ENCODE measurements at places on chromosomes 1 and 21.

DNA sequence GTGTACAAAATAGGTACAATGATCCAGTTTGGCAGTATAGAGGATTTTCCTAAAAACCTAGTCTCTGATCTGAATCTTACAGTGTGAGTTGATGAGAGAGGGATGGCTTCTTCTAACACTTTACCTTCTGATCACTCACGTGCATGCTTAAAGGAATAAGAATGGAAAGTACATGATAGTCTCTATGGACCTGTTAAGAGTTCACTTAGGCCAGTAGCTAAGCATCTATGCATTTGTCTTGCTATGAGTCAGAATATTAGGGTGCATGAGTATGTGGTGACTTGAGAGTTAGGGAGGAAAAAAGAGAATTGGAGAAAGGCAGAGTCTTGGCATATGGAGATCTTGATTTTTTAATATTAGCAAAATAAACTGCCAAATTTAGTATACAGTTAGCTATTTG is 206.3 kb downstream of the COL11A1 start:
- no peak for DNase-seq

- no peak for DNase-seq
Observed at GRCh38 chr1:226945858-226946245, 5.8 kb downstream of the COQ8A start.

DNA sequence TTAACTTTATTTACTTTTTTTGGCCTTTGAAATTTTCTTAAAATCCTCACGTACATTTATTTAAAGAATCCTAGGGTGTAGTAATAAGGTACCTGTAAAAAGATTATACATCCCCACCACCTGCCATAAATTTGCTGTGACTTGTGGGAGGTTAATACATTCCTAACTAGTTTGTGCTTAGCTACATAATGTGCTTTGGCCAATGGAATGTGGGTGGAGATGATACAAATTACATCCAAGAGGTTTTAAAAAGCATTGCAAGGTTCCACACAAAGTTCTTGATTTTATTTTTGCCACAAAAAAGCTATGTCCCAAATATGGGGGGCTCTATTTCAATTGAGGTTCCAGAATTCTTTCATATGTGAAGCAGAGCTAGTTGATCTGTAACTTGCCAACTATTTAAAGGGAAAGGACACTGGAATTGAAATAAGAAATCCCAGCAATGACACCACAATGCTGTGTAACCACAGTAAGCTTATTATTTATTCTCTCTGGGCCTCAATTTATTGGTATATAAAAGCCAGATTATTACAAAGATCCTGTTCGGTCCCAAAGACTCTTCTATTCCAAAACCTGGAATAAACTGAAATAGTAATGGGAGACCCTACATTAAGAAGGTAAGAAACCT is 15.7 kb downstream of the ASPM start:
- no peak for DNase-seq

DNA sequence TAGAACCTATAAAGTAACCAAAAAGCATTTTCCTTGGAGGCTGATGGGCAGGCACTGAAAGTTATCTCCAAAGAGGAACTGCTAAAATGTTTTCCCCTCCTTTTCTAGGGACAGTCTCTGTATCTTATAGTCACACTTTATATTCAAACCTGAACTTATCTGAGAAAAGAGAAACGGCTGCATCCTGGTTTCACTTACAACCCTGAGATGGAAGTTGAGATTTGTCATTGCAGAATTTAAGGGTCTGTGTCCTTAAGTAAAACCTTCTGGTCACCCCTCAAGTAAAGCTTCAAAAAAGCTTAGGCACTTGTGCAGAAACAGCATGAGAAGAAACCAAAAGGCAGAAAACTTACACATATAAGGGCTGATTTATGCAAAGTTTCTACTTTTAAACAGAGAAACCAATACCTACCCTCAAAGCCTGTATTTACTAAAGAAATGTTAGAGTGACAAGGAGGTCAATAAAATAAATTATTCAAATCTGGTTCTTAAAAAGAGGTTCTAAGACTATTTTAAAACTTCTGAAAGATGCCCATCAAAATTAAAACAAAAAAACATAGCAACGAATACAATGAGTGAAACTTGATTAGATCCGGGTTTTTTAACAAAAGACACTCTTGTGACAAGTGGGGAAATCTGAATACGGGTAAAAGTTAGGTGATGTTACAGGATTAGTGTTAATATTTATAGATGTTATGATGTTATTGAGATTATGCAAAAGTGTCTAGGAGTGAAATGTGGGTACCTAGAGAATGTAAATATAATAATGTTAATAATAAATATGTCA is 9.9 kb downstream of the CD58 start:
- DNase-seq = no peak

- no peak for DNase-seq
Observed at GRCh38 chr21:34797921-34798535, 129.2 kb downstream of the CLIC6 start.

DNA sequence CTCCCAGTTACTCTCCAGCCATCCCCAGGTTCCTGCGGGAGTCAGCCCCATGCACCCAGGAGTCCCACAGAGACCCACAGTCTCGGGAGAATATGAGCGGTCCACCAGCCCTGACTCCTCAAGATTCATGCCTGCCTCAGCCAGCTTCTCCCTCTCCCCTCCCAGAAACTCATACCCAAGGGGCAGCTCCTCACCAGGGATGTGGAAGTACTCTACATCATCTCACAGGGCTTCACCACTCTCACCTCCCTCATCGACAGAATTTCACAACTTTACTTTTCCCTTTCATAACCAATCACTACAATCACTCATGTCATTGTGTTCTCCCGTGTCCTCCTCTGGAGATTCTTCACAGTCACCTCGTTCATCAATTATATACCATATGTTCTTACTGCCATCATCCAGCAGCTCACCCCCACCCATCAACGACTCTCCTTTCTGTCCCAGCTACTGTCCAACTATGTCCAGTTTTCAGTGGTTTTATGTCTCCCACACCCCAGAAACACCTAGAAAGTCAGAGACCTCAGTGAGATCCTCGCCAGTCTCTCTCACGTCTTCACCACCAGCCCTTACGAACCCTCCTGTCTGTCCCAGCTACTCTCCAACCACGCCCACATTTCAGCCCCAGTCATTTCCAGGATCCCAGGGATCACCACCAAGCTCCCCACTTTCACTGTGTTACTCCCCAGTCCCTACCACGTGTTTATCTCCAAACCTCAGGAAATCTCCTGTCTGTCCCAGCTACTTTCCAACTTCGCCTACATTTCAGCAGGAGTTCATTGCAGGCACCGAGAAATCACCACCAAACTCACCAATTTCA is 1530.1 kb upstream of the TPTE start:
- no peak for DNase-seq

- DNase-seq = no peak
Observed at GRCh38 chr21:45128613-45129188, 54.3 kb downstream of the ADARB1 start.

GRCh38 chr1:191530928-191531327 is 627.3 kb upstream of the RGS18 start:
- DNase-seq = no peak

GRCh38 chr1:115651391-115651790 is 9.6 kb downstream of the VANGL1 start:
- DNase-seq = no peak

- no peak for DNase-seq
Observed at GRCh38 chr1:52621950-52622349, 11.0 kb upstream of the SHISAL2A start.

DNA sequence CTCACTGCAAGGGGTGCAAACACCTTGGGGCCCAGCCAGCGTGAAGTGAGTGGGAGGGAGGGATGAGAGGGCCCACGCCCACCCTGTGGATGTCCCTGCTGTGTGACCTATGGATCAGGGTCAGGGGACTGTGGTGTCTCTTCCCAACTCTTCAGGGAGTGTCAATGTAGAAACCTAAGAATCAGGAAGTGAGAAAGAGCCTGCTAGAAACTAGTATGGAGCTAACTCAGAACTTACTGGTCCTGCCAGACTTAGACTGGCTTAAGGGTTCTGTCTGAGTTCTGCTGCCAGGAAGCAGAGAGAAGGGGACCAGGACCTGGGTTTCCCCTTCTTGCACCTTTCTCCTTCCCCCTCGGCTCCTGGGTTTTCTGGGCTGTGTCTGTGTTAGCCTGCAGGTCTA is 1.8 kb upstream of the IL10 start:
- no peak for DNase-seq

DNA sequence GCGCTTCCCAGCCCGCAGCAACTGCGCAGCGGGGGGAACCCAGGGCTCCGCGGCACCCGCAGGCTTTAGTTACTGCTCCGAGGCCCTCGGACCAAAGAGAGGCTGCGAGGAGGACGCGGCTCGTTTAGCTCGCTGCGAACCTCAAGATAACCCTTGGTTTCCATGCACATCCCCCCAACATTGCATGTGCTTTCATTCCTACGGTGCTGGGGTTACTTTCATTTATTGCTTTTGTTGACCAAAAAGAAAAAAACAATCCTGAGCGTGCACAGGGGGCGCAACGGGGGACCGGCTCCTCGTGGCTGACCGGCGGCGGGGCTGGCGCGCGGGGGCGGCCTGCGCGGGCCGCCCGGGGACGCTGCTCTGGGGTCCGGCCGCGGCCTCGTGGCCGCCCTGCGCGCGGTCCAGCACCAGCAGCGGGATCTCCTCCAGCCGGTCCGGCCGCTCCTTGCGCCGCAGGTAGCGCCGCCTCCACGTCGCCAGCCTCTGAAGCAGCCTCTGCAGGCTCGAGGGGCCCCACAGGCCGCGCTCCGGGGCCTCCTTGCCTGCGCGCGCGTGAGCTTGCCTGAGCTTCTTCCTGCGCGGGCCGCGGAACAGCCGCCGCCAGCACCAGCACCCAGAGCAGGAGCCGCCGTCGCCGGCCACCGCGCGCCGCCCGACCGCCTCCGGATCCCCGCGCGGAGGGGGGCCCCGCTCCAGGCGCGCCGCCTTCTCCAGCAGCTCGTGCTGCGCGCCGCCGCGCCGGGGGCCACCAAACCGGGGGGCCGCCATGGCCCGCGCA is 77.4 kb downstream of the DESI2 start:
- peak; percentile 42 for DNase-seq

DNA sequence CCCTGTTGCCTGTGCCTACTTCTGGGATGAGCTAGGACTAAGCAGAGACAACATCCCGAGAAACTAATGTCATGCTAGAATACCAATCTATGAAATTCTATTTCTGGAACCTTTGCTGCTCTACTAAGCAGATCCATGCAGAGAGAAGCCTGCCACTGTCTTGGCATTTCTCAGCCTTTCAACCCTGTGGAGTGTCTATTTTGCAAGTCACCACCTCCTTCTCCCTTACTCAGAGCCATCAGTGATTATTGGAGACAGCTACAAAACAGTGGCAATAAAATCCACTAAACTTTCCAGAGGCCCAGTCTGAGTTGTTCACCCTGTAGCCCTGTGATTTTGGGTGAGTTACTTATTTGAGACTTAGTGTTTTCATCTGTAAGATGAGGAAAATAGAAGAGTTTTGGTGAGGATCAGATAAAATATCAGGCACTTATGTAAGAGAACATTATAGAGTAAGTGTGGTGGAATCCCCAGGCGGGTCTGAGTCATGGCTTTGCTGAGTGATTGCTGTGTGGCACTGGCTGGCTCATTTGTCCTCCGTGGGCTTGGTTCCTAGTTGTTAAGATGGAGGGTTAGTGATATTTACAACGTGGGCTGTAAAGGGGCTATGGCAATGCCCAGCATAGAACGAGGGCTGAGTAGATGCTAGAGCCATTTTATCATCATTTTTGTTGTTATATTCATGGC is 61.1 kb downstream of the FMN2 start:
- DNase-seq = no peak

DNA sequence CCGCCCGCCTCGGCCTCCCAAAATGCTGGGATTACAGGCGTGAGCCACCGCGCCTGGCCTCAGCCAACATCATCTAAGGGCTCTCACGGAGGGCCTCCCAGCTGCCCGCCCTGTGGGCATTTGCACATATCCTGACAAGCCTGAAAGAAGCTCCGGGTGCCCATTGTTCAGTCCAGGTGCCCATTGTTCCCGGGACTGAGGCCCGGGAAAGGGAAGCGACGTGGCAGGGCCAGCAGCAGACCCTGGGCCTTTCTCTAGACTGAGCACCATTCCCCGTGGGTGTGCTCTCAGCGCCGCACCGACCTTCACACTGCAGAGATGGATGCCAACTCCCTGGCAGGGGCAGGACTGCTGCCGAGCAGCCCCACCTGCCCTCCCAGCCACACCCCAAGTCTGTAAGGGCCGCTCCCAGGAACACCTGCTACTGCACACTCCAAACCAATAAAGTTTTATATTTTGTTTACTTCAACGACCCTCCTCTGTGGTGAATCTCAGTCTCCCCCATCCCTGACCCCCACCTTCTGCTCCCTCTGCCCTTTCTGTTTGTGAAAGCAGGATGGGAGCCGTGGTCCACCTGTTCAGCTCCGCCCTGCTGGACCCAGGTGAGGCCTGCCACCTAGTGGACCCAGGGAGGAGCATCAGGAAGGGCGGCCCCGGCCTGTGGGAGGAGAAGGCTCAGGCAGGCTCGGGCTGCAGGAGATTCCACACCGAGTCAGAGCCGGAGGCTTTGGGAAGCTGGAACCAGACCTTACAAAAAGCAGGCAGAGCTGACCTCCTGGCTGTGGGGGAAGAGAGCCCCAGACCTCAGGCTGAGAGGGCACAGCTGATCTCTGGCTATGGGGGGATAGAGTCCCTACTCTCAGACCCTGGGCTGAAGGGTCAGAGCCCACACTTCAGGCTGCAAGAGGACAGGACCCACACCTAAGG is 1.1 kb upstream of the TMEM82 start:
- DNase-seq = peak; percentile 79

DNA sequence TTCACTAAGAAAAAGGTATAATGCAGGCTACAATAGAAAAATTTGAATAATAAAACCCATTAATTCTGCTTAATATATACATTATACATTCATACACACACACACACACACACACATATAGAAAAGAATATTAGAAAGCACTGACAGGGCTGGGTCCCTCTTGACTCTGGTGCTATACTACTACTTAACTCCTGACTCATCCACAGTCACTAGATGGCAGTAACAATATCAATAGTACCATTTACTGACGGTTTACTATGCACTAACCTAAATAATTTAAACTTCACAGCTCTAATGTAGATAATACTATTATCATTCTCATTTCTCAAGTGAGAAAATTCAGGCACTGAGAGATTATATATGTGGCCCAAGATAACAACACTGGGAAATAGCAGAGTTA is 87.5 kb downstream of the COP1 start:
- no peak for DNase-seq

GRCh38 chr1:205122489-205122882 is 708 bp upstream of the RBBP5 start:
- no peak for DNase-seq

DNA sequence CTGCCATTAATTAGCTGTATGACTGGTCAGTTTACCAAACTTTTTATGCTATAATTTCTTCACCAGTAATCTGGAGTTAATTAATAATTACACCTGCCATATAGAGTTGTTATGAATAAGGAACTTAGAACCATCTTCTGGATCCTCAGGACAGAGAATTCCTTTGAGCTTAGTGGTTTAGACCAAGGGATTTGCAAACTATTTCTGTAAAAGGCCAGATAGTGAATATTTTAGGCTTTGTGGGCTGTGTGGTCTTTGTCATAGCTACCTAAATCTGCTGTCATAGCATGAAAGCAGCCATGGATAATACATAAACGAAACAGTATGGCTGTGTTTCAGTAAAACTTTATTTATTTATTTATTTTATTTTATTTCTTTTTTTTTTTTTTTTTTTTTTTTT is 9.0 kb downstream of the TIMM17A start:
- no peak for DNase-seq

Measured in frontal cortex (tissue), 4 donors.